ENCODE measurements at places on chromosomes 11 and 22. TPM values are rescaled to one million over a fixed set of nuclear protein-coding genes. Genes with fewer than 3 reads are reported as not detected.

GRCh38 chr22:28105988-28106387 lies 186.9 kb upstream of the PITPNB start:
- H3K27me3 ChIP-seq, result no peaks in the 10 kb centered on the region
- DNase-seq, result no peak
- no peaks in the 10 kb centered on the region for H3K4me1 ChIP-seq
- H3K27ac ChIP-seq, result no peak overlapping the region
- no peak overlapping the region for H3K4me3 ChIP-seq
- no peaks in the 10 kb centered on the region for H3K36me3 ChIP-seq

- H3K36me3 ChIP-seq, result no peaks in the 10 kb centered on the region
- peaks cover 52% of the 10 kb centered on the region for H3K27me3 ChIP-seq
- H3K4me1 ChIP-seq, result no peaks in the 10 kb centered on the region
- H3K27ac ChIP-seq, result peak overlapping the region; percentile 47
Observed at GRCh38 chr11:120235024-120235628, 4.8 kb upstream of the POU2F3 start.

DNA sequence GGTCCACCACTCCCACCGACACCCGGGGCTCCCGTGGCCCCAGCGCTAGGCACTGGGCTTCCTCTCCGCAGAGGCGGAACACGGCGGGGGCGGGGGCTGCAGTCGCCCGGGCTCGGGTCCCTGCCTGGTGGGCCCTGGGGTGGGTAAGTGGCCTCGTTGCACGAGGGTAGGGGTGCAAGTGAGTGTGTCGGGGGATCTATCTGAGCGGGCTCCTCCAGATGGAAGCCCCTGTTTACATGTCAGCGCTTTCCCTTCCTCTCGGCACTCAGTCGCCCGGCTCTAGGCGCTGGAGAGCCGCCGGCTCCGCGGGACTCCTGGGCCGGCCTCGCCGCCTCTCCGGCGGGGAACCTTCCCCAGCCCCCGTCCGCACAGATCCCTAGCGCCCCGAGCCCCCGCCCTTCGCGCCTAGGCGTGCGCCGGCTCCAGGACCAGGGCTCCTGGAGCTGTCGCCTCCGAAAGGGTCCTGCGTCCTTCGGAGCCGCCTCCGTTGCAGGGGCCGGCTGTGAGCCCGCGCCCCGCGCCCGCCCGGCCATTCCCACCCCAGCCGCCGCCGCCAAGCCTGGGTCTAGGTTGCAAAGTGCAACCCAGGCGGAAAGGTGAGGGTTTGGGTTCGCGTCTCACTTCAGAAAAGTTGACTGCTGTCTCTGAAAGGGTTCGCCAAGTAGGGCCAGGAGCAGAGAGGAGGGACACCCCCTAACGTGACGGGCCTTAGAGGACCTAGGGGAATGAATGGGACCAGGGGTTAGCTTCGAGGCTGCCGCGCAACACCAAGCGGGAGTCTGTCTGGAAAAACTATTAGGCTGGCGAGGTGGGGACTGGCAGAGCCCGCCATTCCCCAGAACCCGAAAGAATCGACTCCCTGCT lies 978 bp downstream of the FLI1 start:
- H3K36me3 ChIP-seq, result peaks cover 42% of the 10 kb centered on the region
- peak overlapping the region; percentile 95 for H3K4me3 ChIP-seq
- H3K4me1 ChIP-seq, result peaks cover 62% of the 10 kb centered on the region
- DNase-seq, result peak; percentile 38
- peaks cover 24% of the 10 kb centered on the region for H3K27me3 ChIP-seq
- H3K27ac ChIP-seq, result peak overlapping the region; percentile 94

- H3K27ac ChIP-seq, result no peak overlapping the region
- H3K27me3 ChIP-seq, result no peaks in the 10 kb centered on the region
- no peak for DNase-seq
- peaks cover 13% of the 10 kb centered on the region for H3K4me1 ChIP-seq
- H3K4me3 ChIP-seq, result no peak overlapping the region
Observed at GRCh38 chr11:66187453-66187852, 81.0 kb upstream of the RAB1B start.

GRCh38 chr11:69498614-69499175 lies 17.2 kb downstream of the LINC01488 start:
- DNase-seq, result no peak
- H3K4me1 ChIP-seq, result peaks cover 5% of the 10 kb centered on the region
- no peak overlapping the region for H3K4me3 ChIP-seq
- no peaks in the 10 kb centered on the region for H3K27me3 ChIP-seq

GRCh38 chr22:44634426-44635321 lies 67.3 kb upstream of the PRR5 start:
- no peaks in the 10 kb centered on the region for H3K4me1 ChIP-seq
- DNase-seq, result no peak
- no peaks in the 10 kb centered on the region for H3K36me3 ChIP-seq
- H3K27ac ChIP-seq, result no peak overlapping the region

- H3K4me3 ChIP-seq, result no peak overlapping the region
- no peaks in the 10 kb centered on the region for H3K4me1 ChIP-seq
- H3K27ac ChIP-seq, result no peak overlapping the region
- DNase-seq, result peak; percentile 36
- H3K27me3 ChIP-seq, result peaks cover 16% of the 10 kb centered on the region
Observed at GRCh38 chr11:44632466-44633123, 67.1 kb downstream of the CD82 start.

GRCh38 chr11:46760429-46761128 lies 41.6 kb downstream of the F2 start:
- no peaks in the 10 kb centered on the region for H3K4me1 ChIP-seq
- H3K27ac ChIP-seq, result no peak overlapping the region
- H3K4me3 ChIP-seq, result no peak overlapping the region

DNA sequence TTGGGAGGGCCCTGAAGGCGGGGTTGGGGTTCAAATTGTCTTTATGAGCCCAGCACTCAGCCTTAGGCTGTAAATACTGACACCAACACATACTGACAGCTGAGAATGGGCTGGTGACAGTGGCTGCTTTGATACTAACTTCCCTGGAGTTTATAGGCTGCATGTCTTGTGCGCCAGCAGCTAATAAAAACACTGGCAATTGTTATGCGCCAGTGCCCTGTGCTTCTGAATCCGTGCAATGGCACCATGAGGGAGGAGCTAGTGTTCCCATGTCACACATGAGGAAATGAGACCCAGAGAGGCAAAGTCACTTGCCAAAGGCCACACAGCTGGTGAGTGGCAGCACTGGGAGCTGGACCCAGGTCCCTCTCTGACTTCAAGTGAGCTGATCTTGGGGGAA lies 23.8 kb downstream of the SHISAL1 start:
- DNase-seq, result no peak
- H3K4me1 ChIP-seq, result no peaks in the 10 kb centered on the region
- H3K4me3 ChIP-seq, result no peak overlapping the region
- no peak overlapping the region for H3K27ac ChIP-seq
- H3K27me3 ChIP-seq, result no peaks in the 10 kb centered on the region
- no peaks in the 10 kb centered on the region for H3K36me3 ChIP-seq

DNA sequence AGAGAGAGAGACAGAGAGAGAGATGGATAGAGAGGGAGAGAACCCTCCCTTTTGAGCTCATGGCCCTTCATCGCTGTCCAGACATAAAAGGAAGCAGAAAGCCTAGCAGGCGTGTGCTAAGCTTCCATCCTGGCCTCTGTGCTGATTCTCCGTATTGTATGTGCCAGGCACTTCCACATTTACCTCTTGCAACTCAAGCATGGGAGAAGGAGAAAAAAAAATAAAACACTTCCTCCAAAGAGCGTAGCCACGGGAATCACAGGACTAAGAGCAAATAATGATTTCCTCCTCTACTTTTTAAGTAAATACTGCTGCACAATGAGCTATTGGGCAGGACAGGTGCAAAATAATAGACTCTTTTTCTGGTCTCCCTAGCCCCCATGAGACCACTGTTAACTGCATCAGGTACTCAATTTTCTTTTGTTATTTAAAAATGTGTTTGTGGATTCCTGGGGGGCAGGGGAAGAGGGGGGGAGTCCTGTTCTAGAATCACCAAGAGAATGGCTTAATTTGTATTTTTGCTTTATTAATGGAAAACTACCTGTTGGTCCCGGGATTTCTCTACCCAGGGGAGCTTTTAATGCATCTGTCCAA lies 154.3 kb downstream of the NXPE2 start:
- H3K4me3 ChIP-seq, result no peak overlapping the region
- no peaks in the 10 kb centered on the region for H3K27me3 ChIP-seq
- H3K4me1 ChIP-seq, result no peaks in the 10 kb centered on the region
- no peaks in the 10 kb centered on the region for H3K36me3 ChIP-seq

GRCh38 chr11:107741044-107741823 lies 29.4 kb upstream of the SLN start:
- no peaks in the 10 kb centered on the region for H3K4me1 ChIP-seq
- peaks cover 19% of the 10 kb centered on the region for H3K27me3 ChIP-seq
- no peaks in the 10 kb centered on the region for H3K36me3 ChIP-seq
- peak; percentile 20 for DNase-seq

- H3K27ac ChIP-seq, result peak overlapping the region; percentile 92
- no peaks in the 10 kb centered on the region for H3K27me3 ChIP-seq
- H3K4me1 ChIP-seq, result peaks cover 52% of the 10 kb centered on the region
- peak overlapping the region; percentile 90 for H3K4me3 ChIP-seq
- no peak for DNase-seq
Observed at GRCh38 chr22:37609240-37610152, 862 bp downstream of the GGA1 start.

GRCh38 chr22:44486538-44486937 lies 11.5 kb downstream of the RTL6 start:
- H3K4me3 ChIP-seq, result no peak overlapping the region
- H3K4me1 ChIP-seq, result peaks cover under 1% of the 10 kb centered on the region
- no peaks in the 10 kb centered on the region for H3K36me3 ChIP-seq
- H3K27me3 ChIP-seq, result no peaks in the 10 kb centered on the region
- H3K27ac ChIP-seq, result peak overlapping the region; percentile 2
- no peak for DNase-seq

DNA sequence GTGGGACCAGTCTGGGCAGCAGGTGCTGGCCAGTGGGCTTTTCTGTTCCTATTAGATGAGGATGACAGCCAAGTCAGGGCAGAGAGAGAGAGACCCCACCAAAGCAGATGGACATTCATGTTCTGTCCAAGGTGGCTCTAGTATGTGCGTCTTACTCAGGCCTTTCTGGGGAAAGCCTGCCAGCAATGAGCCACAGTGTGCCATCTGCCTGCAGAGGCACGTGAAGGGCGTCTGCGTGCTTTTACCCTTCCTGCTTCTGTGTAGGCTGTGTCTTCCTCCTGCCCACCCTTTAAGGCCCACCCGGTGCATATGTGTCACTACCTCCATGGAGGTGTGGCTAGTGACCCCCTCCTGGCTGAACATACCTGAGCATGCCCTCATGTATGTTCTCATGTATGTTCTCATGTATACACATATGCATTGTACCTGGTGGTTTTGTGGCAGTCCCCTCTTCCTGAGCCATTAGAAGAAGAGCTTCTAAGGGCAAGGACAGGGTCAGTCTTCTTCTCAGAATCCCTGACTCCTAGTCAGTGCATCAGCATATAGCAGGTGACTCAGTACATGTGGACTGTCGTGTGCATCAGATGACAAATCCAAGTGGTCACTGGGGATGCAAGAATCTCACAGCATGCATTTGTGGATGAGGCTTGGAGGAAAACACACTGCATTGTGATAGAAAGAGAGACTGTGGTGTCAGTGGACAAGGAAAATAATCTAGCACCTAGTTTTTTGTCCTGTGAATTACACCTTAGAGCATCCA lies 90.4 kb upstream of the YWHAH start:
- H3K4me3 ChIP-seq, result no peak overlapping the region
- no peak for DNase-seq
- no peak overlapping the region for H3K27ac ChIP-seq
- H3K36me3 ChIP-seq, result peaks cover 12% of the 10 kb centered on the region
- H3K27me3 ChIP-seq, result no peaks in the 10 kb centered on the region

GRCh38 chr11:111996129-111996528 lies 29.1 kb upstream of the DLAT start:
- H3K36me3 ChIP-seq, result no peaks in the 10 kb centered on the region
- H3K27me3 ChIP-seq, result no peaks in the 10 kb centered on the region
- H3K4me3 ChIP-seq, result no peak overlapping the region
- no peak for DNase-seq

DNA sequence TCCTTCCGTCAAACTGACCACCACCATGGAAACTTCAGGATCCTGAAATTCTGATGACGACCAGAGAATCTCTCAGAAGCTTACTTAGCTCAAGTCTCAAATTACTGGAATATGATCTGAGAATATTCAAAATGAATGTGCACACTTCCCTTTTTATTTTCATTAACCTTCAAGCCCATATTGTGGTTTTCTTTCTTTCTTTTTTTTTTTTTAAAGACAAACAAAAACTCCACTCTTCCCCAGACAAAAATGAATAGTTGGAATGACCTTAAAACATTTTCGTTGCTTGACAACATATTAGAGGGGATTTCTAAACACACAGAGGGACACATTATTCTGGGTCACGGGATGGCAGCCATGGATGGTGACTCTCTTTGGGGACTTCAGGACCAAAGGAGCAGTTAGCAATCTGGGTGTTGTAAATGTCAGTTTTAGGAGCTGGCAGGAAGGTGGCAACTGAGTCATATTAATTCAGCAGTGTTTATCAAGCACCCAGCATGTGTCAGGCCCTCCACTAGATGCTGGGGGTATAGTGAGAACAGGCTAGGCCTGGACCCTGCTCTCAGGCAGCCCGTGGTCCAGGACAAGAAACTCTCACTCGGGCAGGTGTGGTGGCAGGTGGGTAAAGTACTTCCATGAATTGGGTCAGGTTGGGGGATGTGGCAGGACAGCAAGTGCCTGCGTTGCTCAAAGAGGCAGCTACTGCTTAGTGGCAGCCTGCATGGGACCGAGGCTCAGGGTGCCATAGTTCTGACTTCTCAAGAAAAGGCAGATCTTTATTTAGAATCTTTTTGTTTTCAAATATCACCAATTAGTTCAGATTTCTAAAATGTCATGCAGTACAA lies 126.1 kb downstream of the HIPK3 start:
- H3K27me3 ChIP-seq, result peaks cover 17% of the 10 kb centered on the region
- no peak for DNase-seq
- H3K36me3 ChIP-seq, result no peaks in the 10 kb centered on the region
- no peak overlapping the region for H3K4me3 ChIP-seq

DNA sequence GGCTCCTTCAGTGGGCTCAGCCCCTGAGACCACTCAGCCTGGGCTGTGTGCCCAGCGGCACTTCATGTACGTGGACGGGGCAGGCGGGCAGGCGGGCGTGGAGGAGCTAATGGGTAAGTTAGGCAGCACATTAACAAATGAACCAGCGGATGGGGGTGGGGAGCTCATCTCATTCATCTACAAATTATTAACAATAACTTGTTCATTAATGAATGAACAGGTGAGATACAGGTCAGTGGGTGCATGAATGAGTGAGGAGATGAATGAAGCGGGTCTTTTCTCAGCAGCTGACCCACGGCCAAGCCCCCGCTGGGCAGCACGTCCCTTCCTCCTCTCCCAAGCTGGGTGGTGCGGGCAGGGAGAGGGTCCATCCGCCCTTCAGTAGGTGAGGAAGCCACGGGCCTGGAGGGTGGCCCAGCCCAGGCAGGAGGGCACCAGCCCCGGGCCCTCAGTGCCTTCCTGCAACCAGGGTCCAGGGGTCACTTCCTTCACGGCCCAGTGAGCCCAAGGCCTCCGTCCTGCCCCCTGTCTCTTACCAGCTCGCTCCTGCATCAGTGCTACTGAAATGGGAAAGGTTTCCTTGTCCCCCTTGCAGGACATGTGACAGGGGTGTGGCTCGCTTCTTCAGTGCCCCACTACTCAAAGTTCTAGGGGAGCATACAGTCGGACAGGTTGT lies 60.5 kb upstream of the KCNQ1OT1 start:
- DNase-seq, result no peak
- no peaks in the 10 kb centered on the region for H3K36me3 ChIP-seq
- H3K27me3 ChIP-seq, result no peaks in the 10 kb centered on the region
- no peak overlapping the region for H3K4me3 ChIP-seq

SLC22A8 gene
- not detected for total RNA-seq

TRIM49 gene
- not detected for total RNA-seq

GPHA2 gene
- not detected for total RNA-seq

APOL1 gene
- total RNA-seq, result 50.9 TPM

SMIM35 gene
- 0.27 TPM for total RNA-seq

CARD16 gene
- total RNA-seq, result 92.5 TPM

SAA2 gene
- not detected for total RNA-seq

CNTN5 gene
- not detected for total RNA-seq

TREH gene
- total RNA-seq, result not detected

DDTL gene
- total RNA-seq, result 3.4 TPM

All from activated CD4-positive, alpha-beta T cell treated with anti-CD3 and anti-CD28 coated beads, Interleukin-2, amount 10 ng/mL, durations not matched to agents 7 days and 5 days (primary cell).